ENCODE measurements at places on chromosomes 1 and 21.

DNA sequence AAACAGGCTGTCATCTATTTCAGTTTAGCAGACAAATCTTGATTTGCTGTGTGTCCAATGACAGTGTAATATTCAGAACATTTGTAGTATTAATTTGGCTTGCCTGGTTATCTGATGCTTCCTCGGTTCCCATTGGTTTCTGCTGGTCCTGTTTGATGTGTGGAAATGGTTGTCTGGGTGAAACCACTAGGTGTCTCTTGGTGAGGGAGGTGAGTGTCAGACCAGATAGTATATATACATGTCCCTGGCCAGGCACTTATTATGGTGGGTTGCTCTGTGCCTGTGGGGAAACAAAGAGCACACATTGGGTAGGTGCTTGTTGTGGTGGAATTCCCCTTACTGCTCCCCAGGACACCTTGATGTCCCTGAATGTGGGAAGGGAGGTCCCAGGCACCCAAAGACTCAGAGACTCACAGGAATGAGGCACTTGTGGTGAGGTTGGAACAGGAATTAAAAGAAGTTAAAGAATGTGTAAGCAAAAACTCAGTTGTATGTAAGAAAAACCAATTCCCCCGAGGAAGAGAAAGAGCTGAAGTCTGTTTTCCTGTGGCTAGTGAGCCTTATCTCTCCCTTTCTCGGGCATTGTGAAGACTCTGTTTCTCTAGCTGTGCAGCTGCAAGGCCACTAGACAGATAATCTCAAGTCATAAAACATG, 1519.1 kb downstream of the BRINP3 start:
- no peaks in the 10 kb centered on the region for H3K36me3 ChIP-seq
- no peaks in the 10 kb centered on the region for H3K4me1 ChIP-seq
- no peaks in the 10 kb centered on the region for H3K27me3 ChIP-seq

DNA sequence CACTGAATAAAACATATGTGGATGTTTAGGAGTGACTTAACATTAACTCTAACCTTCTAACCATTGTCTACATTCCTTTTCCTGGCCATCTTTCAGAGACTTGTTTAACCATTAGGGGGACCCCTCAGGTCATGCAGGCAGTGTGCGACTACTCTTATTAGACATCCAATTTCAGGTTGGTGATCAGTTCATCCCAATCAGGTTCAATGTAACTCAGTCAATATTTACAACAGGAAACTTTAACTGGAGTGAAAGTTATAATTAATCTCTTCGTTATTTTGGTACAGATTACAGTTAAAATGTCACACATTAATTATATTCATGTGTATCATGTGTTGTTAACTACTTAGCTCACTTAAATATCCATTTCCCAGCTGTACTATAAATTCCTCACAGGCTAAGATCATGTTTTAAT, 68.8 kb upstream of the RGS1 start:
- H3K27ac ChIP-seq: no peak overlapping the region
- no peak overlapping the region for H3K4me3 ChIP-seq
- H3K27me3 ChIP-seq: peaks cover 8% of the 10 kb centered on the region

DNA sequence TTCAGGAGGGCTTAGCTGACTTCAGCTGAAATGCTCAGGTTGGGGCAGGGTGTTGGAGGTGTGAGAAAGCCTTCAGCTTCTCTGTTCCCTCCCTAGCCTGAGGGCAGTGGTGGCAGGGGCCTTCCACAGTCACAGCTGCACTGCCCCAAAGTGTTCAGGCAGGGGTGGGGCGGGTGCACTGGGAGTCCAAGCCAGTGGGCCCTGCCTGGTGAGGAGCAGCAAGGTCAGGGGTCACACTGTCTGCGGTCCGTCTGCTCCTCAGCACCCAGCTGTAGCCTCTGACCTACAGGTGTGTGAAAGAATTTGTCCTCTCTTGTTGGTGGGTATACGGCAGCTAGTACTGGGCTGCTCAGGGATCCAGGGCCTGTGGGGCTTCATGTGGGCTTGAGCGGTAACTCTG, 490.4 kb upstream of the NCAM2 start:
- no peaks in the 10 kb centered on the region for H3K4me1 ChIP-seq

DNA sequence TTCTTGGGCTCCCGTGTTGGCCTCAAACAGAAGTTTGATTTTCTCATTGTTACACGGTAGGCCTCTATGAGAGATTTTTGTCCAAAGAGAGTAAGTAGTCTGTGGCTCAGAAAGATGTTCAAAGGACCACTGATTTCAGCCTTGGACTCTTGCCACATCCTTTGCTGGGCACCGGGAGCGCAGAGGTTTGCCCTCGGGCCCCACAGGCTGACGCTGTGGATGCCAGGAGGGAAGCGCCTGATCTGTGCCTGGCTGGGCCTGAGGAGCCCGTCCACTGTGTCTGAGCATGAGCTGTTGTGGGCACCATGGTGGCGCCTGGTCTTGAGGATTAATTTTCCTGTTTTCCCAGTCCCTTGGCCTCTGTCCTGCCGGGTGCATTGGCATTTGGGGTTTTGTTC, 52.3 kb downstream of the PCNT start:
- H3K27ac ChIP-seq: no peak overlapping the region
- H3K36me3 ChIP-seq: peaks cover 42% of the 10 kb centered on the region
- H3K4me3 ChIP-seq: no peak overlapping the region
- DNase-seq: no peak

DNA sequence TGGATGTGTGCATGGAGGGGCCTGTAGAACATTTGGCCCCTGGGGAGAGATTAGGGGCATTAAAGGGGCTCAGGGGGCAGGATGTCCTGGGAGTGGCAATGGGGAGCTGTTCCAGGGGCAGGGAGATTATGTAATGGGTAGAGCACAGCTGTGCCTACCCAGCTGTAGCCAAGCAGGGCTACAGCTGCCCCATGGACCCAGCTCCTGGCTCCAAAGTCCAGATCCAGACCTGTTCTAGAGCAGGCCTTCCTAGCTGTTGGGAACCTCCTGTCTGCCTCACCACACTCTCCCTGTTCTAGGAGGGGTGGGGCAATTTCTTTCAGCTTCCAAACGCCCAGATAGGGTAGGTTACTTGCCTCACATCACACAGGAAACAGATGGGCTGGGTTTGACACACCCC, 5.6 kb downstream of the RPS6KA1 start:
- peak overlapping the region; percentile 8 for H3K27ac ChIP-seq
- no peaks in the 10 kb centered on the region for H3K27me3 ChIP-seq
- H3K4me3 ChIP-seq: no peak overlapping the region
- no peaks in the 10 kb centered on the region for H3K36me3 ChIP-seq
- DNase-seq: no peak
- peaks cover 67% of the 10 kb centered on the region for H3K4me1 ChIP-seq

- peaks cover 42% of the 10 kb centered on the region for H3K4me1 ChIP-seq
- H3K27ac ChIP-seq: peak overlapping the region; percentile 93
- no peak for DNase-seq
- peak overlapping the region; percentile 91 for H3K4me3 ChIP-seq
Observed at GRCh38 chr1:226108935-226109828, 46.7 kb downstream of the H3-3A start.

DNA sequence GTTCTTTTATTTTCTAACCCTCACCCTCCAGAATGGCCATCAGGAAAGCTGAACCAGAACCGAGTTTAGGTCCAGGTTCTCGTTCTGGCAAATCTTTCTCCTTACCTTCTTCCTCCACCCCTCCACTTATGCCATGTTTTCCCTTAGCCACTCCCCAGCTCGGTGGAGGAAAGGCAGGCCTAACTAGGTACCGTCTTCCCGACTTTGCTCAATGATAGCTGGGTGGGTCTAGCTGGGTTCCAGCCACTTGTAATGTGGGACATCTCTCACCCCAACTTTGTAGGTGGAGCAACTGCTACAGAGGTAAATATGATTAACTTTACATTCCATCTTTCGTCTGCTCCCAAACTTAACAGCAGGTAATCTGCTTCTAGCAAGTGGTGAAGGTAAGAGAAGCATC, 646 bp downstream of the BNIPL start:
- DNase-seq: no peak
- no peaks in the 10 kb centered on the region for H3K27me3 ChIP-seq
- H3K4me1 ChIP-seq: no peaks in the 10 kb centered on the region
- peaks cover 24% of the 10 kb centered on the region for H3K36me3 ChIP-seq
- H3K4me3 ChIP-seq: no peak overlapping the region

GRCh38 chr1:60874718-60875117, 207.6 kb upstream of the NFIA start:
- H3K27ac ChIP-seq: no peak overlapping the region
- H3K27me3 ChIP-seq: no peaks in the 10 kb centered on the region
- DNase-seq: no peak
- H3K4me3 ChIP-seq: no peak overlapping the region

DNA sequence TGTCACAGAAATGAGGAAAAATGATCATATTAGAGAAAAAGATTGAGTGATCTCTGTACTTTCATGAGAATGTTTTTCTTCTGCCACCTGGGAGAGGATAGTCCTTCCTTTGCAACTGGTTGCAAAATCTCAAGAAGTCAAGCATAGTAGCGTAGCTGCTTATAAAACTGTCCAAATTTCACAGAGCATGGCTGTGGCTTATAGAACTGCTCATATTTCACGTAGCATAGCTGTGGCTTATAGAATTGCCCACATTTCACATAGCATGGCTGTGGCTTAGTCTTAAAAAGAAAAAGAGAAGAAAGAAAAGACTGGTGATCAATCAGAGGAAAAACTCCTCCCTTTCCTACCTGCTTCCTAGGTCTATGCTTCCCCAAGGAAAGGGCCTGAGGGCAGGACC, 329.5 kb downstream of the SIPA1L2 start:
- H3K27me3 ChIP-seq: peaks cover 3% of the 10 kb centered on the region
- H3K27ac ChIP-seq: no peak overlapping the region
- no peak overlapping the region for H3K4me3 ChIP-seq
- no peaks in the 10 kb centered on the region for H3K4me1 ChIP-seq
- no peaks in the 10 kb centered on the region for H3K36me3 ChIP-seq
- DNase-seq: no peak

DNA sequence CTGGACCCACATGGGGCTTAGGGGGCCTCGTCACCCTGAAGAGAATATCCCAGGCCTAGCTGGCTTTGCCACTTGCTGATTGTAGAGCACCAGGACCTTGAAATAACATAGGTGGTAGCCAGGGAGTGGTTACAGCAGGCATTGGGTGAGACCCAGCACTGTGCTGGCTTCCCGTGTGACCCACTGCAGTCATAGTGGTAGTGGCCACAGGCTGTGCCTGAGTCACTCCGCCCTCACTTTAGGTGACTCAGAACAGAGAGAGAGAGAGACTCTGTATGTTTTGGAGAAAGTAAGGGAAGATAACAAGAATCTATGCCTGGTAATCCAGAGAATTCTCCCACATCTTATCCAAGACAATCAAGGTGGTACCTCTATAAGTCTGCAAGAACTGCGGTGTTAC, 98.7 kb upstream of the LHX8 start:
- no peak overlapping the region for H3K4me3 ChIP-seq
- no peaks in the 10 kb centered on the region for H3K27me3 ChIP-seq
- DNase-seq: no peak

DNA sequence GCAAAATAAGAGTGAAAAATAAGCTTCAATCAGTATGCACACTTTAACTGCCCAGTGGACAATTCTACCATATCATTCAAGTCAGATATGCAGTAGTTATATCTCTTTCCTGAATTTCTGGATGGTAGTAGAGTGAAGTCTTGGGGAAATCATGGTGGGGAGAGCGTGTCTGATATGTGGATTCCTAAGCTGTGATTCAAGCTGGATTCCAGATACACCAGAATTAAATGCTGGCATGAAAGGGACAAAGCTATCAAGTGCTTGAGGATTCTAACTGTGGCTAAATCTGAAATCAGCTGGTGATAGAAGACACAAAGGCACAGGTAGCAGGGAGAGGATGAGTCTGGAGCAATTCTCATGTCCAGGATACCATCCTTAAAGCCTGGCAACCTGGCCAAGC, 323.5 kb downstream of the DUSP10 start:
- H3K36me3 ChIP-seq: no peaks in the 10 kb centered on the region
- DNase-seq: no peak
- no peak overlapping the region for H3K27ac ChIP-seq

- H3K4me3 ChIP-seq: no peak overlapping the region
- no peak for DNase-seq
- H3K27me3 ChIP-seq: peaks cover 5% of the 10 kb centered on the region
- peaks cover 16% of the 10 kb centered on the region for H3K36me3 ChIP-seq
- peaks cover 4% of the 10 kb centered on the region for H3K4me1 ChIP-seq
Observed at GRCh38 chr1:71054281-71054731, 6.7 kb upstream of the PTGER3 start.

GRCh38 chr1:35499652-35500176, 57.5 kb downstream of the KIAA0319L start:
- no peak for DNase-seq
- peaks cover 20% of the 10 kb centered on the region for H3K36me3 ChIP-seq
- H3K27ac ChIP-seq: no peak overlapping the region
- H3K4me1 ChIP-seq: no peaks in the 10 kb centered on the region
- no peak overlapping the region for H3K4me3 ChIP-seq

DNA sequence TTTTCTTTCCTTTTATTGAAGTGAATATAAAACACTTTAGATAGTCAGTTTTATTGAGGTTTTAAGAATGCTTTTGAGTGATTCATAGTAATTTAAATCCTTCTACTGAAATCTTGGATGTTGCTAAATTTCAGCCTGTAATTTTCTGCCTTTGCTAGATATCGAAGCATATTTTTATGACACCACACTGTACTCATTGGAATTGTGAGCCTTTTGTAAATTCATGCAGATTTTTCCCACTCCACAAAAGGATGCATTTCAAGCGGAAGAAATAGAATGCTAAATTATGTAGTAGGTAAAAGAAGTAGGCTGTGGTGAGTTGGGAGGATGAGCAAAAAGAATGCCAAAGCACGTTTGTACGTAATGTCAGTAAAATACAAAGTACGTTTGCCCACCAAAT, 13.8 kb downstream of the SNX7 start:
- no peaks in the 10 kb centered on the region for H3K27me3 ChIP-seq
- no peak for DNase-seq
- H3K4me1 ChIP-seq: no peaks in the 10 kb centered on the region
- H3K4me3 ChIP-seq: no peak overlapping the region

DNA sequence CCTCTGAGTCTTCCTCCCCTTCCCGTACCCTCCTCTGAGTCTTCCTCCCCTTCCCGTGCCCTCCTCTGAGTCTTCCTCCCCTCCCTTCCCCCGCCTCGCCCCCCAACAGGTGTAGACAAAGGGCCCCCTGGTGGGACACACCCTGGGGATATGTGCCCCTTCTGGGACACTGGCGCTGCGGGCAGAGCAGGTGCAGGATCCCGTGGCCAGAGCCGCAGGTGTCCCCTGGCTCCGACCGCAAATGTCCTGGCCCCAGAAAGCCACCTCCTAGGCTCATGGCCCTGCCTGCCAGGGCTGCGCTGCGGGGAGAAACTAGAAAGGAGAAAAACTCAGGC, 51.5 kb upstream of the ARHGEF16 start:
- DNase-seq: no peak
- no peak overlapping the region for H3K27ac ChIP-seq
- H3K27me3 ChIP-seq: no peaks in the 10 kb centered on the region
- H3K4me3 ChIP-seq: no peak overlapping the region
- H3K4me1 ChIP-seq: no peaks in the 10 kb centered on the region

- no peak overlapping the region for H3K27ac ChIP-seq
- H3K27me3 ChIP-seq: peaks cover 5% of the 10 kb centered on the region
- no peak for DNase-seq
- no peak overlapping the region for H3K4me3 ChIP-seq
- H3K36me3 ChIP-seq: no peaks in the 10 kb centered on the region
- no peaks in the 10 kb centered on the region for H3K4me1 ChIP-seq
Observed at GRCh38 chr1:162983671-162984425, 85.3 kb upstream of the RGS4 start.
